H54 (cell line): ENCODE measurements at places on chromosomes 13 and 19.

GRCh38 chr13:97353927-97354675, 79.9 kb upstream of the RAP2A start:
- no peak for DNase-seq

GRCh38 chr13:45768656-45769479, 66.7 kb downstream of the CBY2 start:
- DNase-seq = no peak

- DNase-seq = peak; percentile 23
Observed at GRCh38 chr13:97567510-97568243, 133.7 kb downstream of the RAP2A start.

- DNase-seq = no peak
Observed at GRCh38 chr19:38658462-38659306, 11.2 kb downstream of the ACTN4 start.

GRCh38 chr13:97221466-97221865, 667 bp upstream of the MBNL2 start:
- no peak for DNase-seq

- no peak for DNase-seq
Observed at GRCh38 chr13:19239114-19239860, 57.7 kb upstream of the TUBA3C start.

- DNase-seq = peak; percentile 55
Observed at GRCh38 chr13:27533155-27533643, 82.8 kb upstream of the MTIF3 start.

DNA sequence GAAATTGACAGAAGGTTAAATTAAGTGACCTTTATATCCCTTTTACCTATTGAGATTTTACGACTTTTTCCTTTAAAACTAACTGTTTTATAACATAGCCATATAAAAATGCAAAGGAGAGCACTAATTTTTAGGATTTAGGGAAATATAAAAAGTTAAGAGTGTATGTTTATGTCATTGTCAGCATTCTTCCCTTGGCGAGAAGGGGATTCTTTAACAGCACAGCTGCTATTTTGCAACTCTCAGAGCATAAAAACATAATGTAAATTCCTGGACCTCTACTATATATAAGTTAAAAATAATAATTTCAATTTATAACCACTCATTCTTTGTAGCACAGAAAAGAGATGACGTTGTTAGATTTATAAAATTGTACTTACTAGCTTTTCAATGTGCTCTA, 363.2 kb downstream of the DACH1 start:
- no peak for DNase-seq

- DNase-seq = no peak
Observed at GRCh38 chr13:86447479-86447878, 648.3 kb upstream of the SLITRK6 start.

- no peak for DNase-seq
Observed at GRCh38 chr19:28213470-28214082, 999.4 kb downstream of the UQCRFS1 start.

- no peak for DNase-seq
Observed at GRCh38 chr19:48990400-48990799, 2.7 kb downstream of the GYS1 start.

DNA sequence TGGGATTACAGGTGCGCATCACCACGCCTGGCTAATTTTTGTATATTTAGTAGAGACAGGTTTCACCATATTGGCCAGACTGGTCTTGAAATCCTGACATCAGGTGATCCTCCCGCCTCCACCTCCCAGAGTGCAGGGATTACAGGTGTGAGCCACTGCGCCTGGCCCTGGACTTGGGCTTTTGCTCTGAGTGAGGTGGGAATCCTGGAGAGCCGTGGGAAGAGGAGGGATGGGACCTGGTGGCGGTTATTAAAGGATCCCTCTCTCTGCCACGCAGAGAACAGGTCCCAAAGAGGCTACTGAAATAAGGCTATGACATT, 1.7 kb upstream of the TLE5 start:
- no peak for DNase-seq

DNA sequence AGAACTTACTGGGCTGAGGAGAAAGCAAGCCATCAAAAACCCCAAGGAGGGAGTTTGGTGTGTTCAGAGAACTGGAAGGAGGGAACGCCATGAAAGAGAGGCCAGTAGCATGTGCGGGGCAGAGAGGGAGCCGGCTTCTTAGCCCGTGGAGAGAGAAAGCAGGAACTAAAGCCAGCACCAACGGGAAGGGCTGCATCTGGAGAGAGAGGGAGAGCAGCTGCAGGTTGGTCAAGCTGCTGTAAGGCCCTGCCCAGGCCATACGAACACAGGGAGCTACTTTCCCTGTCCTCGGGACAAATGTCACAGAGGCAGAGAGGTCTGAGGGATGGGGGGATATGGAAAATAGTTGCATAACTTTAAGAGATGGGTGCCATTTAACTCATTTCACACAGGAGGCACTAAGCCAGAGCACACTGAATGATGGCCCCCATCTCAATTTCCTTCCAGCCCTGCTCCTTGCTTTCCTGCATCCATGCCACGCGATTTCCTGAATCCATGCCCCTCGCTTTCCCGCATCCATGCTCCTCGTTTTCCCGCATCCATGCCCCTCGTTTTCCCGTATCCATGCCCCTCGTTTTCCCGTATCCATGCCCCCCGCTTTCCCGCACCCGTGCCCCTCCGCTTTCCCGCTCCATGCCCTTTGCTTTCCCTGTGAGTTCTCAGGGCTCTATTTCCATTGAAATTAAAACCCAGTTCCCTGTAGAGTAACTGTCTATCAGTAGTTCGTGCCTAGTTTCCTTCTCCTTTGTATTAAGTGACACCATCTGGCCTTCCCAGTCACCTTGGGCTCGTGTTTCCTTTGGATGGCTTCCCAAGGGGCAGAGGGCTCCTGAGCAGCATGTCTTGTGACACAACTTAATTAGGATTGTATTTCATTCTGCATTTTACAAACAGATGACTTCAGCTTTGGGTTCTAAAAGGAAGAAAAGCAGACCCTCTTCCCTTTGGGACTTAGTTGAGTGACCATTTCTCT, 31.5 kb upstream of the TPT1 start:
- DNase-seq = no peak

- no peak for DNase-seq
Observed at GRCh38 chr19:46495786-46496099, at the start of gene PNMA8B. Gene PNMA8B, minus strand, starts transcription at chr19:46495867. Its CDS starts 402 bp downstream, at chr19:46495465.

DNA sequence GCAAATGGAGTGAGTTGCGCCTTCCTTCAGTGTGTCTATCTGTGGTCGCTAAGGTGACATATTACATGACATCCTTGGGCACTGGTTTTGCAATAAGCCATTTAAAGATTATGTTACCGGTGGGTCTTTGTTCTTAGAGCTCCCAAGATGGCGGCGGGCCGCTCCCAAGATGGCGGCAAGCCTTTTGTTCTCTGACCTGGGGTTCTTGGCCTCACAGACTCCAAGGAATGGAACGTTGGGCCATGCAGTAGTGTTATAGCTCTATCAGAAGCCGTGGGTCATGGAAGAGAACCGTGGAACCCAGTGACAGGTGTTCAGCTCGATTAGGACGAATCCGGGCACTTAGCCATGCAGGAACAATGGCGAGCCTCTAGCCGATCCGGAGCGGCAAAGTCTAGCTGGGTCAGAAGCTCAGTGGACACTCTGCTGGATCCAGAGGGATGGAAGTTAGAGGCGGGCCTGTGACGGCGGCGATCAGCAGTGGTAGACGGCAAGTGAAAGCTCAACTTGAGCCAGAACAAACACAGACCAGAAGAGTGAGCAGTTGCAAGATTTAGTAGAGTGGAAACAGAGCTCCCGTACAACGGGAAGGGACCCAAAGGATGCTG, 188.6 kb downstream of the TEX29 start:
- no peak for DNase-seq

DNA sequence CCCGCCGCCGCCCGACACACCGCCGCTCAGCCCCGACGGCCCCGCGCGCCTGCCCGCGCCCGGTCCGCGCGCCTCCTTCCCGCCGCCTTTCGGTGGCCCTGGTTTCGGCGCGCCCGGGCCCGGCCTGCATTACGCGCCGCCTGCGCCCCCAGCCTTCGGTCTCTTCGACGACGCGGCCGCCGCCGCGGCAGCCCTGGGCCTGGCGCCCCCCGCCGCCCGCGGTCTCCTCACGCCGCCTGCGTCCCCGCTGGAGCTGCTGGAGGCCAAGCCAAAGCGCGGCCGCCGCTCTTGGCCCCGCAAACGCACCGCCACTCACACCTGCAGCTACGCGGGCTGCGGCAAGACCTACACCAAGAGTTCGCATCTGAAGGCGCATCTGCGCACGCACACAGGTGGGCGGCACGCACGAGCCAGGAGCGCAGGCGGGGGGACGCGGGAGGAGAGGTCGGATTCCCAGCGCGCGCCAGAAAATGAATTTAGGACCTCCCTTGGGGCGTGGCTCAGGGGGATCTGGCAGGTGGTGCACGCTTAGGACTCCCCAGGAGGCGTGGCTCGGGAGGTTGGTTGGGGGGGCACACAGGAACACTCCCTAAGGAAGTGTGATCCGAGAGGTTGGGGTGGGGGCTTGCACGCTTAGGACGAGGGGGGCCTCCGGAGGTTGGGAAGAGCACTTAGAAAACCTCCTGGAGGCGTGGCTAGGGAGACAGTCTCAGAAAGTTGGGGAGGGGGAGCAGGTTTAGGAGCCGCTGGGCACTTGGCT, 1.2 kb downstream of the KLF2 start:
- DNase-seq = peak; percentile 53

DNA sequence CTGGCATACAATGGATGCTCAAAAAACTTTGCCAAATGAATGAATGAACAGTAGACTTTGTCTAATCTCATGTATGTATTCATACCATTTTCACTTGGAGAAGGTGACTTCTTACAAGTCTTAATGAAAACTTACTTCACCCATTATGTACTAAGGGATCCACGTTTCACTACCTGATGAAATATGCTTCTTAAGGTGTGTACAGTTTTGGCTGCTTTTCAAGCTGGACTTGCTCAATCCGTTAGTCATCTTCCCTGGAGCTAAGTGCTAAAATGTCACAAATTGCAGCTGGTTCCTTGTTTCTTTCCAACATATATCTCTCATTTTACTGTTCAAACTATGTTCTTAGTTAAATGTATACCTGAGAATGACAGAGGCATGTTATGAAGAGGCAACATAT, 4.2 kb upstream of the CCNA1 start:
- no peak for DNase-seq

GRCh38 chr13:112958127-112958989, 10.7 kb upstream of the MCF2L start:
- no peak for DNase-seq

DNA sequence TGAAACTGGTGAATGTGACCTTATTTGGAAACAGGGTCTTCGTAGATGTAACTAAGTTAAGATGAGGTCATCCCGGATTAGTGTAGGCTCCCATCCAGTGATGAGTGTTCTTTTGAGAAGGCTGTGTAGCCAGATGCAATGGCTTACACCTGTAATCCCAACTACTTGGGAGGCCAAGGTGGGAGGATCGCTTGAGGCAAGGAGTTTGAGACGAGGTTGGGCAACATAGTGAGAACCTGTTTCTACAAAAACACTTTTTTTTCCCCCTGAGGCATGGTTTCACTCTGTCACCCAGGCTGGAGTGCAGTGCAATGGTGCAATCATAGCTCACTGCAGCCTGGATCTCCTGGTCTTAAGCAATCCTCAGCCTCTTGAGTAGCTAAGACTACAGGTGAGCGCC, 36.4 kb downstream of the FBN3 start:
- DNase-seq = no peak

- DNase-seq = no peak
Observed at GRCh38 chr13:107534548-107534947, 680.8 kb downstream of the LIG4 start.

DNA sequence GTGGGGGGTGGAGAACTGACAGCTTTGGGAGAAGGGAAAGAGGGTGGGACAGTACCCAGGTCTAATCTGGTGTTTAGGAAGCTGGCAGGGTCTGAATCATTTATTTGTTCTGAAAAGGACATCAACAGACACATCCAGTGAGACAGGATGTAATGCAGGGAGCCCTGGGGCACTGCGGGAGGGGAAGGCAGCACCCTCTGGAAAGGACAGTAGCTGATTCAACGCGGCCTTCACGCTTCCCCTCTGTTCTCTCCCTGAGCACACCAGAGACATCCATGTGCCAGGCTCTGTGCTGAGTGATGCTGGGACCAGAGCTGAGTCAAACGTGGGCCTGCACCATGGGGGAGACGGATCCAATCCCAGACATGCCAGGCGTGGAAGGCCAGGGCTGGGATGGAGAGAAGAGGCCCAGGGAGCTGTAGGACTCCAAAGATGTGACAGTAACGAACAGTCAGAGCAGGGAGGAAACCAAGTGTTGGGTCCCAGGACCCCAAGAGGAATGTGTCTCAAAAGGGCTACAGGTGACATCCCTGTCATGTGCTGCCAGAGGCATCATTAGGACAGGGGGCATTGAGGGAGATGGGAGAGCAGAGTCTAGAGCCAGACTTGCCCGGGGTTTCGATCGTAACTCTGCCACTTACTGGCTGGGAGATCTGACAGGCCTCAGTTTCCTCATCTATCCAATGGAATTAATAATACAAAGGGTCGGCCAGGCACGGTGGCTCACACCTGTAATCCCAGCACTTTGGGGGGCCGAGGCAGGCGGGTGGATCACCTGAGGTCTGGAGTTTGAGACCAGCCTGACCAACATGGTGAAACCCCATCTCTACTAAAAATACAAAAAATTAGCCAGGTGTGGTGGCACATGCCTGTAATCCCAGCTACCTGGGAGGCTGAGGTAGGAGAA, 1.7 kb downstream of the ETFB start:
- no peak for DNase-seq

- no peak for DNase-seq
Observed at GRCh38 chr19:56732976-56733375, 61.4 kb upstream of the ZNF835 start.

- no peak for DNase-seq
Observed at GRCh38 chr13:112747256-112747655, 57.4 kb downstream of the ATP11A start.

GRCh38 chr13:73998631-73999030, 135.6 kb downstream of the KLF12 start:
- DNase-seq = no peak
